ENCODE measurements at places on chromosomes 5 and 9.

GRCh38 chr5:175681045-175681967, 23.4 kb downstream of the HRH2 start:
- DNase-seq, result peak; percentile 75

GRCh38 chr5:141717043-141717442, 35.0 kb upstream of the ARAP3 start:
- DNase-seq, result no peak

DNA sequence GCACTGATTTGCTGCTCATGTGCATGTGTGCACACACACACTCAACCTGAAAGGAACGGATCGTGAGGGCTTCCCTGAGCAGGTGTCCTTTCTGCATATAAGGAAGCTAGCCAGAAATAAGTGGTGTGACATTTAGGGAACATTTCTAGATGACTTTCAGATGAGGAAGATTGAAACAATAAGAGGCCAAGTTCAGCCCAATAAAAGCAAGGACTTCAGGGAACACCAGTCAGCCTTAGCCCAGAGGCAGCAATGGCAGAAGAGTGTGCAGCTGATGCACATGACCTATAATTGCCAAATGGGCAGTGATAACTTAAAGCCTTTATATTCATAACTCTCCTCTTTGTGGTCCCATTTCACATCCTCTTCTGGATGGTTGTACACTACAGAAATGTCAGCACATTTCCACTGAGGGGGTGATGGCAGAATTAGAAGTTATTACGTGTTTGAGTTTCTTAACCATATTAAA, 255.5 kb downstream of the TRIM32 start:
- no peak for DNase-seq

- no peak for DNase-seq
Observed at GRCh38 chr9:129458663-129459546, 162.0 kb downstream of the C9orf50 start.

GRCh38 chr9:104319198-104319597, 184.9 kb upstream of the OR13F1 start:
- DNase-seq, result no peak

DNA sequence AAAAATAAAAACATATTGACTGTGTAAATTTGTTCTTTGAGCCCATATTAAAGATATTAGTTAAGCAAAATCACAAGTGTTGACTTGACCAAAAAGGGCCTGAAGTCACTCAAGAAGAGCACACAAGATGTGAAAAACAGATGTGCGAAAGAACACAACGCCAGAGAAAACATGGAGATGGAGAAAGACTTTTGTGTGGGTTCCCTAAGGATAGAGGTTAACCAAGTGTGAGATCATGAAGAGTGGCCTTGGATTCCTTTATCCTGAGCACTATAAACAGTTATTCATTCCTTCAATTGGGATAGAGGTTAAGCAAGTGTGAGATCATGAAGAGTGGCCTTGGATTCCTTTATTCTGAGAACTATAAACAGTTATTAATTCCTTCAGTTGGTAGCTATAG, 361.8 kb downstream of the CDH18 start:
- DNase-seq, result no peak

- no peak for DNase-seq
Observed at GRCh38 chr5:168106008-168106761, 185.3 kb upstream of the WWC1 start.

DNA sequence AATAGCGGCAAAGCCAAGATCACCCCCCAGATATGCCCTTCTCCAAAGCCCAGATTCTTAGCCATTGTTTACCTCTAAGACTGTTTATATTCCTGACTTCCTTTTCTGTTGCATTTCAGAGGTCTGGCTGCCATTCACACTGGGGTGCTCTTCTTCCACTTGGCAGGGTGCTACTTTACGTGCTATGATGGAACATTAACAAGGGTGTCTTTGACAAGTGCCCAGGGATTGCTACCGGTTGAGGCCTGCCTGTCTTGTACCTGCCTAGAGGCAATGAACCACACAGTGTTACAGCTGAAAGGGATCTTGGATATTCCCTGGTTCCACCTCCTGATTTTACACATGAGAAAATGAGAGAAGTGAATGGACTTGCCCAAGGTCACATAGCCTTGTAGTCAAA, 352.1 kb upstream of the KIF2A start:
- no peak for DNase-seq

DNA sequence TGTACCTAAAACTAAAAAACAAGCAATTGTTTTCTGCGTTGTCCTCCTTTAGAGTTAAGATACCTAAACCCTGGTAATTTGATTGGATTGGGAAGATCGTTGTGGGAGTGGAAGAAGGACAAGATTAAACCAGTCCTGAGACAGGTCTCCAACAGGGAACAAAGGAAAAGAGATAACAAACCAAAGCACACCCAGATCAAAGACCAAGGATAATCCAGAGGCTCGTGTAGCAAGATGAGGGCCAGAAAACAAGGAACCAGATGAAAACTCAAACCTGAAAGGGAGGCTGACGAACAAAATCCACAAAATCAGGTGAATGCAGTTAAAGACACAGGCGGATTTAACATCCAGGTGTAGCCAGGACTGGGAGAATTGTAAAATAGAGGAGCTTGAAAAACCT, 618.1 kb downstream of the SLCO4C1 start:
- no peak for DNase-seq

GRCh38 chr9:117782931-117783788, 79.0 kb downstream of the TLR4 start:
- DNase-seq, result peak; percentile 80

DNA sequence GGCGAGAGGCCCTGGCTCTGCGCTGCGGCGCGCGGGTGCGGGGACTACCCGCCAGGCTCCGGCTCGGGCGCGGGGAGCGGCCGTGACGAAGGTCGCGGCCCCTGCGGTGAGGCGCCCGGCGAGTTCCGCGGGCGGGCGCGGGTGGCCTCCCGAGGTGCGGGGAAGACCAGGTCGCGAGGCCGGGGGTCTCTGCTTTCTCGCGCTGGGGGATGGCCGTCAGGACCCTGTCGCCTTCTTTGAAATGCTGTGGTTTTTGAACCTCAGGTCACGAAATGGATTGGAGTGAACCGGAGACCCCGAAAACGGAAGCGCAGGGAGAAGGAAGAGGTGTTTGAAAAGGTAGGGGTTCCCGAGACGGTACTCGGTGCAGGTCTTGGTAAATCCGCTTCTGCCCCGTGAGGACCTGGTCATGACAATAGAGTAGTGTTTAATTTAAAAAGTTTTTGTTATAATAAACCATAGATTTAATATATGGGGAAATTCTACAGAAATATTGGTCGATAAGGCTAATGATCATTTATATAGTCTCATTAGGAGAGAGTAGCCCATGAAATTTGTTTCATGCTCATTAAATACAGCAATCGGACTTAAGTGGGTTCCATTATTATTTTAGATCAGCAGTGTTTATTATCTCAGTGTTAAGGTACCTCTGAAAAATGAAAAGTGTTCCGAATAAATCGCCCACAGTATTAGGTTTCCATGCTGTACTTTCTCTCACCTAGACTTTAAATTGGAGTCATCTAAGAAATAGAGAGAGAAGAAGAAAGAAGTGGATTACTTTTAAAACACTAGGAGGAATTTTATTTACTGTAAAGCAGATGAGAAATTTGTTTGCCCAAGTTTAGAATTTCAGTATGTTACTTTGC, 279.0 kb downstream of the AOPEP start:
- DNase-seq, result peak; percentile 10

DNA sequence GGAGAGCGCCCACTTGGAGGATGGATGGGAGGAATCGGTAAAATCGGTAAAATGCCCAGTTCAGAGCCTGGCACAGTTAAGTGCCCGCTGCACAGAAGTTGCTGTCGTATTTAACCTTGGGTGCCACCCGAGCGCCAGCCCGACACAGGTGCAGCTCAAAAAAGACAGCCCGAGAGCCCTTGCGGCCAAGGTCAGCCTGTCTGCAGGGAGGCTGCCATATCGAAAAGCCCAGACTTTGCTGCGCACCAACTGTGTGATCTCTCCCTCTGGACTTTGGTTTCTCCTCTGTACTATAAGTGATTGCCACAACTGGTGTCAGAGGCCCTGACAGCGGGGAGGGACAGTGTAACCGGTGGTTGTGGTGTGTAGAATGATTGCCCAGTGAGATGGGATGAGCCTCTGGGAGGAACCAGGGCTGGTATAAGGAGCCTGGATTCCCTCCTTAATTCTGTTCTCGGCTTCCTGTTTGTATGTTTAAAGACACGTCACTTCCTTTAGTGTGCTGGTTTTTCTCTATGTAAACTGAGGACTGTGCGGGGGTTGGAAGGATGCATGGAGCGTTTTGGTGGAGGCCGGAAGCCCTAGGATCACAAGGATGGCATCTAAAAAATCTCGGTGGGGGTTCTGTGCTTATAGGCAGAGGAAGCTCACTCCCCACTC, 792 bp downstream of the NTMT1 start:
- no peak for DNase-seq

DNA sequence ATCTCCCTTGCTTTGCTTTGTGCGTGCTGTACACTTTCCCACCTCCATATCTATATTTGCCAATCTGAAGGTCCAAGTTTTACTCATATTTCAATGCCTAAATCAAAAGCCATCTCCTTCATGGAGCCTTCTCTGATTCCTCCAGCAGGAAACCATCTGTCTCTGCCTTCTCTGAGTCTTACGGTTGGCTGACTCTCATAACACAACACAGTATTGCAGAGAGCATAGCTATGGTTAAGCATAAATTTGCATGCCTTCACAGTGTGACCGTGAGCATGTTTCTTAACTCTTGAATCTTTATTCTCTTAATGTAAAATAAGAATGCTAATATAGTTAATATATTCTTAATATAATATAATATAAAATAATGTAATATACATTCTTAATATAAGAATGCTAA, 136.8 kb upstream of the PPP2R2B start:
- no peak for DNase-seq

- no peak for DNase-seq
Observed at GRCh38 chr9:71911908-71912335, 483 bp downstream of the C9orf85 start.

DNA sequence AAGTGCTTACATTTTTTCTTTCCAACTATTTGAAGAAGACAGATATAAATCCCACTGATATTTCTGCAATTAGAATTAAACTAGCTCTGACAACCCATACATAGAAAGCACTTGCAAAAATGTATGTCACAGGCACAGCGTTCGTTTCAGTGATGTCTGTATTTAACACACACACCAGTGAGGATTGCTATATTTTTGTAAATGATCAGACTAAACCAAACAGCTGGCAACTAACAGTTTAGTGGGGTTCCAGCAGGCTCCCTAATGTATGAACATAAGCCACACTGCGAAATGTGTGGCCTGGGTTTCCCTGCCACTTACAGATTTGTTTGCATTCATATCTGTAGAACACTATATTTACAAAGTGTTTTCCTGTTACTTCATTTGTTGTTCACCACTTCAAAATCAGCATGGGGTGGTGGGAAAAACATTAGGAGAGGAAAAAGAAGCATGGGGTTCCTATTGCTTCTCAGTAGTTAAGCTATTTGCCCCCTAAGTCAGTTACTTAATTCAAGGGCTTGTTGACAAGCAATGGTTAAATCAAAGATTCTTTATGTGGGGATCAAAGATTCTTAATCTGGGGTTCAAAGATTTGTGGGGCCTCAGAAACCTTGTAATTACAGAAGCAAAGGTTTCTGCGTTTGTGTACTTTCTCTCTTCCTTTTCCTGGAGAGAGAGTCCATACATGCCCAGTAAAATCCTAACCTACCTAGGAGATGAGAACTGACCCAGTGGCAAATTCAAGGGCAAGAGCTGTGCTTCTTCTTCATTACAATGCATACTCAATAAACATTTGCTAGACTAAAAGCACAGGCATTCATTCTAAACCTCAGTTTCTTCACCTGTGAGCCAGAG, 27.1 kb downstream of the ZNF608 start:
- no peak for DNase-seq

- DNase-seq, result no peak
Observed at GRCh38 chr5:6868171-6868570, 154.9 kb downstream of the TENT4A start.

DNA sequence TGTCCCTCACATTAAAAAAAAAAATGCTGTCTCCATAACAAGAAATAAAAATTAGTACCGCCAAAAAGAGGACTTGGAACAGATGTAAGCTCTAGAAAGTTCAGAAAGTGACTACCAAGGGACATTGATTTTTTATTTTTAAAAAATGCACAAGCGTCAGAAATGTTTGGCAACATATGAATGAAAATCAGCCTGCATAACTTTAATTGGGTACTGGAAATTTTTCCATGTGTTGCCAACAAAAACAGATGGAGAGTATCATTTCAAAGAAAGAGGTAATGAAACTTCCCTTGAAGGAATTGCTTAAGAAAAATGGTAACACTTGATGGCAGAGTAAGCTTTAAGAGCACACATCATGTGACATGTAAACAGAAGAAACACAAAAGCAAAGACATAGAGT, 47.2 kb downstream of the OR2K2 start:
- DNase-seq, result no peak

- no peak for DNase-seq
Observed at GRCh38 chr9:28177925-28178324, 604.6 kb upstream of the C9orf72 start.
